Breast epithelium (tissue), 4 donors: ENCODE measurements at places on chromosomes 7 and 10. TPM values are rescaled to one million over a fixed set of nuclear protein-coding genes. Genes with fewer than 3 reads are reported as not detected.

ASB10 gene
- not detected for total RNA-seq

MACC1 gene
- 0.32 TPM for total RNA-seq

KLF14 gene
- 0.15 TPM for total RNA-seq

EMX2 gene
- 7.8 TPM for total RNA-seq

ITPRID1 gene
- 2.6 TPM for total RNA-seq

KIAA1217 gene
- total RNA-seq = 19.7 TPM

GTF2IRD2 gene
- total RNA-seq = 45.1 TPM

FAM25C gene
- not detected for total RNA-seq

ADGRA1 gene
- total RNA-seq = not detected

WNT8B gene
- not detected for total RNA-seq

NRG3 gene
- total RNA-seq = 0.16 TPM

- no peaks in the 10 kb centered on the region for H3K27me3 ChIP-seq
- no peak overlapping the region for H3K4me3 ChIP-seq
- no peaks in the 10 kb centered on the region for H3K36me3 ChIP-seq
- no peak for DNase-seq
- peaks cover 15% of the 10 kb centered on the region for H3K4me1 ChIP-seq
Observed at GRCh38 chr10:71317739-71318138, 1.3 kb upstream of the SLC29A3 start.

- H3K36me3 ChIP-seq = no peaks in the 10 kb centered on the region
- no peak for DNase-seq
- no peak overlapping the region for H3K27ac ChIP-seq
- H3K27me3 ChIP-seq = no peaks in the 10 kb centered on the region
Observed at GRCh38 chr10:32461203-32461602, 15.3 kb downstream of the CCDC7 start.

GRCh38 chr10:48447356-48448215, 141.1 kb downstream of the MAPK8 start:
- H3K36me3 ChIP-seq = no peaks in the 10 kb centered on the region
- no peaks in the 10 kb centered on the region for H3K27me3 ChIP-seq
- DNase-seq = no peak
- H3K4me3 ChIP-seq = no peak overlapping the region
- no peaks in the 10 kb centered on the region for H3K4me1 ChIP-seq
- H3K27ac ChIP-seq = no peak overlapping the region

- H3K27me3 ChIP-seq = no peaks in the 10 kb centered on the region
- no peak for DNase-seq
- H3K27ac ChIP-seq = no peak overlapping the region
Observed at GRCh38 chr10:6819301-6819700, 239.2 kb upstream of the PRKCQ start.

DNA sequence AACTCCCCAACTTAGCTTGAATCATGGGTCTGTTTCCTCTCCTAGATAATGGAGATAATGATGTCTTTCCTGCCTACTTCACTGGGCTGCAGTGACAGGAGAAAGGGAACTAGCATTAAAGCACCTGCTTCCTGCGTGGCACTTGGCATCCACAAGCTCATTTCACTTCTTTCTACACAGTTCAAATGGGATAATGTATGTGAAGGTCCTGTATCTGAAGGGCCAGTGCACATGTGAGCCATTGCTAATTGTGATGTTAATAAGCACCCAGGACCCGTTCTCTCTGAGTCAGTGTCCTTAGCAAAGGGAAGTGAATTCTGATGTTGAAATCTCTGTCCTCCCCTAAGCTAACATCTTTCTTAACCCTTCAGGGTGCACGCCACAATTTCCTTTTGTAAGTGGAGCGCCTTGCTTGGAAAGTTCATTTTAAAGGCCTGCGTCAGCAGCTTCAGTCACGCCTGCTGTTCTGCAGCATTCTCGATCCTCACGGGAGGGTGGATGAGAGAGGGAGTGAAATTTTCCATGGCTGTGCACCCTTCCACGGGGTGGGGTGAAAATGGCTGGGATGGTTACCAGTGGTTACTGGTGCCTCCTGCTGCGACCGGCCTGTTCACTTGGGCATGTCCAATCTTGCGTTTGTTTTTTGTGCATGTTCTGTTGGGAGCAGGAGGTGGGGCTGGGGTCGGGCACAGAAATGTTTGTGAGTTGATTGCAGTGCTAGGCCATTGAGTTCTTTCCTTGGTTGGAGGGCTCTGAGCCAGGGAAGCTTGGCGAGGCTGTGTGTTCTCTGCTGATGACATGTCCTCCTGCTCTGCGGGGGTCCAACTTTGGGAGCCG, 59.2 kb downstream of the HK1 start:
- peak overlapping the region; percentile 63 for H3K27ac ChIP-seq
- peaks cover 59% of the 10 kb centered on the region for H3K4me1 ChIP-seq
- DNase-seq = no peak

- H3K4me3 ChIP-seq = no peak overlapping the region
- no peaks in the 10 kb centered on the region for H3K36me3 ChIP-seq
- no peaks in the 10 kb centered on the region for H3K4me1 ChIP-seq
- DNase-seq = no peak
- H3K27ac ChIP-seq = no peak overlapping the region
Observed at GRCh38 chr10:89891006-89891535, 189.7 kb downstream of the KIF20B start.

GRCh38 chr7:36765605-36766004, 41.3 kb upstream of the AOAH start:
- H3K36me3 ChIP-seq = no peaks in the 10 kb centered on the region
- no peaks in the 10 kb centered on the region for H3K4me1 ChIP-seq
- H3K27ac ChIP-seq = no peak overlapping the region
- no peak for DNase-seq
- H3K27me3 ChIP-seq = no peaks in the 10 kb centered on the region
- H3K4me3 ChIP-seq = no peak overlapping the region

GRCh38 chr10:113104047-113104446, 154.0 kb downstream of the TCF7L2 start:
- peak overlapping the region; percentile 74 for H3K27ac ChIP-seq
- no peak overlapping the region for H3K4me3 ChIP-seq
- H3K4me1 ChIP-seq = peaks cover 5% of the 10 kb centered on the region
- H3K36me3 ChIP-seq = no peaks in the 10 kb centered on the region

- H3K27me3 ChIP-seq = no peaks in the 10 kb centered on the region
- no peak overlapping the region for H3K4me3 ChIP-seq
- no peaks in the 10 kb centered on the region for H3K36me3 ChIP-seq
- no peak overlapping the region for H3K27ac ChIP-seq
- no peaks in the 10 kb centered on the region for H3K4me1 ChIP-seq
- DNase-seq = no peak
Observed at GRCh38 chr10:85317827-85318226, 989.4 kb downstream of the CCSER2 start.

GRCh38 chr7:74464931-74465886, 11.5 kb downstream of the GTF2IRD1 start:
- DNase-seq = peak; percentile 81
- H3K4me1 ChIP-seq = no peaks in the 10 kb centered on the region
- no peaks in the 10 kb centered on the region for H3K36me3 ChIP-seq
- no peak overlapping the region for H3K4me3 ChIP-seq

DNA sequence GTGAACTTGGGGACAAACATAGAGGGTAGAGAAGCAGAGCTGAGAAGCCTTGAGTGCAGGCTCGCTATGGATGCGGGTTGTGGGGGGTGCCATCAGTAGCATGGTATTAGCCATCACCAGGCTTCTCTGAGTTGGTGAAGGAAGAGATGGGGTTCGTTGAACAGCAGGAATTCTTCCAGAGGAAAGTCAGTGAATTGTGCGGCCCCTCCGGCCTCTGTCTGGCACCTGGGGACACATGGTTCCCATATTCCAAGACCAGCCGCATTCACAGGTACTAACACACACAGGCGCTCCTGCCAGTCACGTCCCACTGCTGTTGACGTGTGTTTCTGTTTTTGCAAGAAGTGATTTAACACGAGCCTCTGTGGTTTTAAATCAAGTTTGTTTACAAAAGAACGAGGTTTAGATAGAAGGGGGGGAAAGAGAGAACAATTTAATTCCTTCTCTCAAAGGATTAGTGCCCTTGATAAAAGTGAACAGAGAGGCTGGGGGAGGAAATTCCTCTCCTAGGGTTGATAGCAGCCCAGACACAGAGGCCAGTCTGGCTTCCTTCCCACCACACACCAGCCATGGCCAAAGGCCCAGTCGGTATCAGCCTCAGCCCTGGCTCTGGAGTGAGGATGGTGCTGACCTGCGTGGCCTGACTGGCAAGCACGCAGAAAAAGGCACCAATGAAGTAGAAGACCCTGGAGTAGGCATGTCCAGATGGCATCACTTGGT, 252.6 kb upstream of the IGFBP3 start:
- H3K27me3 ChIP-seq = no peaks in the 10 kb centered on the region
- H3K36me3 ChIP-seq = no peaks in the 10 kb centered on the region
- DNase-seq = no peak
- H3K4me1 ChIP-seq = no peaks in the 10 kb centered on the region
- H3K27ac ChIP-seq = no peak overlapping the region

- H3K4me1 ChIP-seq = no peaks in the 10 kb centered on the region
- no peaks in the 10 kb centered on the region for H3K27me3 ChIP-seq
- H3K36me3 ChIP-seq = no peaks in the 10 kb centered on the region
- no peak overlapping the region for H3K4me3 ChIP-seq
Observed at GRCh38 chr7:112012242-112012641, 194.0 kb downstream of the DOCK4 start.

DNA sequence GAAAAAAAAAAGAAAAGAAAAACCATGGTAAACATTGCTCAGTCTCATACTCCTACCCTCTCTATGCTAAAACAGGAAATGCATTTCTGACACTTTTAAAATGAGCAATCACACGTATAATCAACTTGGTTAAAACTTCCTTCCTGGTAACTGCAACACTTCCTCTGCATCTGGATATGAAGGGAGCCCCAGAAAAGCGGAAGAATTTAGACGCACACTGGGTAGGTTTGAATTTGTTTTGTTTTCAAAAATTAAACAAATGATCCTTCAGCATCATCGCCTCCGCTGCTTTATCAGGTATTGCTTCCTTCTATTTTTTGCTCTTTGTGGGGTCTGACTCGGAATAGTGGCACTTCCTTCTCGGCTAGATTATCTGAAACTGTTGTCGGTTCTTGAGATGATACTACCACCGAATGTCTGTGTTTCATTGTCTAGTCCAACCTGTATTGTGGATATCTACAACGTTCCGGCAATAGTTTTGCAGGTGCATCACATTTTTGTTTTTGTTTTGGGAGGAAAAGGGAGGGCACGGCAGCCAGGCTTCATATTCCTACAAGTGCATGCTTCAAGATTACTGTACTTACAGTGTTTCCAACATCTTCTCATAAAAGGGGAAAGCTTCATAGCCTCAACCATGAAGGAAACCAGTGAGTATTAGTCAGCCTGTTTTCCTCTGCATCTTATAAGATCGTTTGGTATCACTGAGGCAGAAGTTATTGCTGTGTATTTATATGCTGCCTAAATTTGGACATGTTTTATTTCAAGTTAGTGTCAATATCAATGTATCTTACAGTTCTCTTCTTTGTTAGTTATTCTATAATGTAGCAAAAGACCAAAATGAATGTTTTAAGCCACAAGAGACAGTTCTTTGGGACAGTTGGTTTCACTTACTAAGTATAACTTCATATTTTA, at the start of gene PIK3CG:
PIK3CG (plus strand) TSS at position 153 of the 912 bp plus-strand sequence. CDS start 2,280 bp downstream, outside the sequence.
- H3K36me3 ChIP-seq = no peaks in the 10 kb centered on the region
- peak within 1 kb of the TSS; percentile 58 for H3K27ac ChIP-seq
- no peaks in the 10 kb centered on the region for H3K4me1 ChIP-seq
- peak within 1 kb of the TSS; percentile 28 for H3K4me3 ChIP-seq

GRCh38 chr10:67612577-67613537, 83.1 kb downstream of the CTNNA3 start:
- H3K4me3 ChIP-seq = no peak overlapping the region
- H3K27ac ChIP-seq = no peak overlapping the region
- no peak for DNase-seq
- no peaks in the 10 kb centered on the region for H3K27me3 ChIP-seq

DNA sequence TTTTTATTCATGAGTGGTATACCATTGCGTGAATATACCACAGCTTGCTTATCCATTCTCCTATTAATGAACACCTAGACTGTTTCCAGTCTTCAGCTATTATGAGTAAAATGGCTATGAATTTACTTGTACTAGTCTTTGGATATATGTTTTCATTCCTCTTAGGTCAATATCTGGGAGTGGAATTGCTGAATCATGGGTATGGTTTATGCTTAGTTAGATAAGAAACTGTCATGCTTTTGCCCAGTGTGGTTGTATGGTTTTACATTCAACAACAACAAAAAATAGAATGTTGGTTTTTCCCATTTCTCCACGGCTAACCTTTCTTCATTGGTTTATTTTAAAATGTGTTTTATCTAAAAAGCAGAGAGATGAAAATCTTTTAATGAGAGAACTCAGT, 308.3 kb downstream of the PHF14 start:
- H3K4me1 ChIP-seq = no peaks in the 10 kb centered on the region
- DNase-seq = no peak
- no peak overlapping the region for H3K4me3 ChIP-seq
- no peaks in the 10 kb centered on the region for H3K36me3 ChIP-seq
- H3K27me3 ChIP-seq = no peaks in the 10 kb centered on the region

DNA sequence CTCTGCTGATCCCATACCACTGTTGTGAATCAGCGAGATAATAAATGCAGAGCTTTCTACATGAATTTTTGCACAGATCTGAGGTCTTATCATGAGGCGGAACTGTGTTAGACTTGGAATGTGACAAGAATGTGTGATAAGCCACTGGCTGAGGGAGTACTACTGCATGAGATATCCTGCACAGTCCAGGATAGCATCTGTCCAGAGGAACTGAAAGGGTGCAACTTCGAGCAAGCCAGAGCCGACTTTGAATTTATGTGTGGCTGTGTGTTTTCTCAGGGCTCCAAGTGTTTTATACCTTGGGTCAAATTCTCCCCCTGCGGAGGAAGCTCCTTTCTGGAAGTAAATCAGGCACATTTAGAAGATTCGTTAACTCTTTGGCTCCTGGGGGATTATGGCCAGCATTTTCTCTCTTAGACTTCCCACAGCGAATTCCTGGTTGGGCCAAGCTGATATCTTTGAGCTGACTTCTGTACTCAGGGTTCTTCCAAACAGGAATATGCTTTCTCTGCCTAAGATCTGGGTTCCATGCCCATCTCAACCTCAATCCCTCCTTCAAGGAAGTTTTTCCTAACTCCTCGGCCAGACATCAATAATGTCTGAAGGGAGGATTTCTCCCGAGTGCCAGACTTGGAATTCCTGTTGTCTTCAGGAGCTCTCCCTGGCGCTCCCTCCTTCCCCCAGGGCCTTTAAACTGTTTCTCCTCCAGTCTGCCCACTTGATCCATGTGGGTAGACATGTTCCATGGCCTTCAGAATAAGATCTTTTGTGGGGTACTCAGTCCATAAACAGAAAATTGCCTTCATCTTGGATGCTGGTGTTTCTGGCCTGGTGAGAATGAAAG, 2.5 kb upstream of the MEST start:
- no peaks in the 10 kb centered on the region for H3K36me3 ChIP-seq
- no peak for DNase-seq
- no peaks in the 10 kb centered on the region for H3K27me3 ChIP-seq
- peak overlapping the region; percentile 29 for H3K4me3 ChIP-seq
- H3K4me1 ChIP-seq = no peaks in the 10 kb centered on the region
